ENCODE measurements at places on chromosomes 2 and 18.

- DNase-seq, result no peak
Measured at GRCh38 chr2:71948781-71949536, 198.7 kb downstream of the CYP26B1 start.

- DNase-seq, result no peak
Measured at GRCh38 chr18:13217971-13218367, 591 bp upstream of the LDLRAD4 start.

DNA sequence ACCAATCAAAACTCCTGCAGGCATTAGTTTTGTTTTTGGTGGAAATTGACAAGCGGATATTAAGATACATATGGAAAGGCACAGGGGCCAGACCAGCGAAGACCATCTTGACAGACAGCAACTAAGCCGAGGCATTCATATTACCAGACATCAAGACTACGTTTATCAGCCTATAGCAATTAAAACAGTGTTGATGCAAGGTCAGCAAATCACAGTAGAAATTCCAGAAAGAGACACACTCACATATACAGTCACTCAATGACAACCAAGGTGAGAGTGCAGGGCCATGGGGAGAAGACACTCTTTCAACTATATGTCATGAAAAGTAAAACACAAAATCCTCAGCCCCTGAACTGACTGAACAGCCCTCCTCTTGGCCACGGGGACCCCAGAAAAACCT, 164.6 kb downstream of the TPO start:
- no peak for DNase-seq

DNA sequence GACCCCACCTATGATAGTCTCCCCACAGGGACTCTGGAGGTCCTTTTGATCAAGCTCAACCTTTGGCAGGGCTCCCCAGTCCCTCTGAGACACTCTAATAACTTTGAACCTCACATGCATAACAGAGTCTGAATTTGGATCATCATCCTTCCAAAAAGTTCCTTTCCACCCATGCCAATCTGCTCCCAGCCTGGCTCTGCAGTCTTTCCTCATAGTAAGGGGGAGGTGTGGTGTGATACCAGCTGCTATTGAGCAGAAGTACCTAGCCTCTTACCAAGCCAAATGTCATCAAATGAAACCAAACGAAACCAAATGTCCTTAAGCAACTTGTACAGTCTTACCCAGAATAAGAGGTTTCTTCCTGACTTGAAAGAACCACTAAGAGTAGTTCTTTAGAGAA, 36.5 kb downstream of the DTNA start:
- DNase-seq, result no peak

DNA sequence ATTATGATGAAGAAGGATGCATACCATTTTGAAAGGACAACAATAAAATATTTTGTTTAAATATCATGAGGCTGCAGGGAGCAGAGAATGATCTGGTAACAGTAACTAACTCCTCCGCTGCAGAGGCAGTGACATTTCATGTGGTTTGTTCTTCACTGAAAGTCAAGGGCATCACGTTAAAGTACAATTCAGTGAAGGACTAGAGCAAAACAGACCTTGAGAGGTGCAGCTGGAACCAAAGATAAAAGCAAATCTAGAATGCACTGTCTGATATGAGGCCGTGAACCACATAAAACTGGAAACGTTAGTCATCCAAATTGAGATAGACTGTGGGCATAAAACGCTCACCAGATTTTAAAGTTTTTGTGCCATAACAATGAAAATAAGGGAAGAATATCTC, 522.9 kb upstream of the TNP1 start:
- DNase-seq, result no peak

DNA sequence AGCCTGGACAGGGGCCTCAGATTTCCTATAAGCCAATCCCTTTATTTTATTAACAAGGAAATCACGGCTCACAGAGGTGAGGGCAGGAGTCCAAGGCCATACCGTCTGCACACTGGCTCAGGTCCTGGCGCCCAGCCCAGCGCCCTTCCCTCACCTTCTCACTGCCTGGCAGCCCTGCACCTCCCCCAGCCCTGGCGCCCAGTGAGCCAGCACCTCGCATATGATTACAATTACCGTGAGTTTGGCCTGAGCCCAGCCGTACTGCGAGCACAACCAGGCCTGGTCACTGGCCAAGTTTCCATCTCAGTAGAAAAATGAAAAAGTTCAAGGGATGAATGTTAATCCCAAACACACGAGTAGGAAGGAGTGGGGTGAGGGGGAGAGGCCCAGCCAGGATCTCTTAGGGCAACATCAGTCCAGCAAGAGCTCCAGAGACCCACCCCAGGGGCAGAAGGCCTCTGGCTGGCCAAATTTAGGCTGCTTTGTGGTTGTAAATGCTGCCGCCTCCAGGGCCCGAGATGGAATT, 68.4 kb downstream of the MCFD2 start:
- DNase-seq, result no peak

- no peak for DNase-seq
Measured at GRCh38 chr18:78785706-78786105, 193.9 kb upstream of the SALL3 start.

- no peak for DNase-seq
Measured at GRCh38 chr2:176873403-176873802, 339.2 kb upstream of the HNRNPA3 start.

- no peak for DNase-seq
Measured at GRCh38 chr2:113092864-113093612, 25.3 kb downstream of the IL1F10 start.

DNA sequence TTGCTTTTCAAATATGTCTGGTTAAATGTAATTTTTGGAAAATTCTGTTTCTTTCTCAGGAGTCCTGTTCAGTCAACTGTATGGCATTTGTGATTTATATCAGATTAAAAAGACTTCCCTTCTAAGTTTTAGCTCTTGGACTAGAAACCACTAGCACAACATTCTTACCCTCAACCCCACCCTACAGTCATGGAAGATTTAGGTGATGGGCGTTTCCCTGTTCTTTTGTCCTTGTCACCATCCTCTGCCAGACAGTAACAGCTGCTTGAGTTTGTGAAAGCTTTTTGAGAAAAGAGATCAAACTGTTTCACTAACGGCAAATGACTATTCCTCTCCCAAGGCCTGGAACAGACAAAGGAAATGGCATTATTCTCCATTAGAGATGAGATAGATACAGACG, 31.8 kb downstream of the SERPINB5 start:
- DNase-seq, result no peak

DNA sequence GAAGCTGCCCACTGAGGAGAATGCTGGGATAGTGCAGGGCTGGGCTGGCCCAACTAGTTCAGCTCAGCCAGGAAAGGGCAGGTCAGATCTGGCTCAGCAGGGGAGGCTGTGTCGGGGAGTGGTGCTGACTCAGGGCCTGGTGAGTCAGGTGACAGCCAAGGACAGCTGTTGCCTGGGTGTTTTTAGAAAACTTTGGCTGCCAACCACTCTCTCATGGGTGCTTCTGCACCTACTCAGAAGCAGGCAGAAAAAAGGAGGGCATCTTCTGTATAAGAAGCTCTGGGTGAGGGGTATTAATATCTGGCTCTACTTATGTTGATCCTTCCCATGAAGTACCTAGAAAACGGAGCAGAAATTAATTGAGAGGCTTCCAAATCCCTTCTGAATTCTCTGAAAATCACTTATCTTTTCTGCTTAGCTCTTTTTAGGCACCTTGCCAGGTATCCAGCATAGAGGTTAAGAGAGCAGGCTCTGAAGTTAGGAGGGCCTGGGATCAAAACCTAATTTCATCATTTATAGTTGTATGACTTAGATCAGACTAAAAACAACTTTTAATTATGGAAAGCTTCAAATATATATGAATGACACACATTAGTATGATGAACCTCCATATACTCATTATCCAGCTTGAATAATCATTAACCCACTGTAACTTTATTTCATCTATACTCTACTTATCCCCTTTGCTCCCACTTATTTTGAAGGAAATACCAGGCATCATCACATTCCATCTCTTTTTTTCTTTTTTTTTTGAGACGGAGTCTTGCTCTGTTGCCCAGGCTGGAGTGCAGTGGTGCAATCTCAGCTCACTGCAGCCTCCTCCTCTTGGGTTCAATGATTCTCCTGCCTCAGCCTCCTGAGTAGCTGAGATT, 15.5 kb upstream of the RAB10 start:
- DNase-seq, result no peak

- no peak for DNase-seq
Measured at GRCh38 chr18:8871489-8871888, 166.1 kb downstream of the MTCL1 start.

DNA sequence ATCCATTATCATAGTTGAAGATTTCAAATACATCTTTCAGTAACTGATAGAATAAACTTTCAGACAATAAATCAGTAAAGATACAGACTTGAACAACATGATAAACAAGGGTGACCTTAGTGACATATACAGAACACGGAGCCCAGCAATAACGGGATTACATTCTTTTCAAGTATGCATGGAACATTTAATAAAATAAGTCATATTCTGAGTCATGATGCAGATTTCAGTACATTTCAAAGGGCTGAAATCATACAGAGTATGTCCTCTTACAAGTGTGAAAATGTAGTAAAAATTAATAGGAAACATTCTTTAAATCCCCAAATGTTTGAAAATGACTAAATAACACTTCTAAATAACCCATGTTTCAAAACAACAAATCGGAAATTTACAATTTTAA, 17.2 kb upstream of the KLHL29 start:
- no peak for DNase-seq

DNA sequence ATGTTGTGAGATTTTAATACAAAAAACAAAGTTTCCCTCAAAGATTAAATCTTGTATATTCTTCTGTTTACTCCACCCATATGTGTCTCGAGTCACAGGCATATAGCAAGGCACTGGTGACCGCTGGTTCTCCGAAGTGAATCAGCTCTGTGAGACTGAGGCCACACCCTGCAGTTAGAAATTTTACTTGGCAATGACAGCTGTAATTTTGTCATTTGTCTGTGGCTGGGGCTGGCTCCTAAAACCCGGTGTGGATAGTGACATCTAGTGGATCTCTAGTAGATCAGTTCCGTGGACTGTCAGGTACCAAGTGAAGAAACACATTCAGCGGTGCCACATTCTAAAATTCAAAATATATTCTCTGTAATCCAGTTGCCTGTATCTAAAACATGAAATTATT, 278.0 kb downstream of the NEDD4L start:
- DNase-seq, result peak; percentile 75

GRCh38 chr2:110874453-110875383, 142.3 kb downstream of the ACOXL start:
- DNase-seq, result no peak

DNA sequence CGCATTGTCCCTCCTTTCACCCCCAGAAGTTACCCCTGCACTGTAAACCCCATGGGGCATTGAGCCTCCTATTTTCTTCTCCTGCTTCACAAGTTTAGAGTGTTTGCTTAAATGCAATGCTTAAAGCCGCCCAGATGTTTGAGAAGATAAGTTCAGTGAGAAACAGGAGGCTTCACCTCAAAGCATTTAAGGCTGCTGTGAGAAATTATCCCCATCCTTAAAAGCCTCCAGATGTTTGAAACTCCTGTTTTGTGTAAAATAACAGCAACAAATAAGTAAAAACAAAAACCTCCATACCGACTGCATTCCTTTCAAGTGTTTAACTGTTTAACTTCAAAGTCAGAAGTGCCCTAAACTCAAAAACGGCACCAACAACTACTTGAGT, 81.8 kb downstream of the RTP5 start:
- DNase-seq, result no peak

DNA sequence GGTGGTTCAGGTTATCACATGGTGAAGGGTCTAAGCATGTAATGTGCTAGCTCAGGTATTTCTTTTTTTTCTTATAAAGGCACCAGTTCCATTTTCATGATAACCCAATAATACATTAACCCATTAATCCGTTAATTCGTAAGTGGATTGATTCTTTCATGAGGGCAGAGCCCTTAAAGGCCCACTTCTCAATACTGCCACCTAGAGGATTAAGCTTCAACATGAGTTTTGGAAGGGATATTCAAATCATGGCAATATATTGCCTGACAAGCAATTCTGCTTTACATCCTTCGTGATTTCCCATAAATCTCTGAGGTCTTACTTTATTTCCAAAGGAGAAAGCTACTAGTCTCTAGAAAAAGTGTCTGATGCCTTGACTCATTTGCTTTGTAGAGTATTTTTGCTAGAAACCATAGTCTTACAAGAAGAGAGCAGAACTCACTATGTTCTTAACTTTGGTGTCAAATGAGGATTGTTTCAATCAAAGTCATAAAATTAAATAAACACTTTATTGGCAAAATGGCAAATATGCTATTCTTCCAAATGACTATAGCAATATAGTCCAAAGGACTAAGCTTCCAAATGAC, 271.3 kb downstream of the KCNS3 start:
- DNase-seq, result peak; percentile 42

- no peak for DNase-seq
Measured at GRCh38 chr2:9741110-9741509, 102.2 kb upstream of the TAF1B start.

DNA sequence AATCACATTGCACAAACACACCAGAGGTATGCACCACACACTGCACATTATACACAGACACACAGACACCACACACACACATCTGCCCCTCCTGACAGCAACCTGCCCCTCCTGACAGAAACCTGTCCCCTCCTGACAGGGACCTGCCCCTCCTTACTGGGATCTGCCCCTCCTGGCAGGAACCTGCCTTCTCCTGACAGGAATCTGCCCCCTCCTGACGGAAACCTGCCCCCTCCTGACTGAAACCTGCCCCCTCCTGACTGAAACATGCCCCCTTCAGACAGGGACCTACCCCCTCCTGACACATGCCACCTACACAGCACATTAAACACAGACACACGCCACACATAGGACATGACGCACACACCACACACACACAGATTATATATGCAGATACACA, 88.9 kb downstream of the PXDN start:
- no peak for DNase-seq

- no peak for DNase-seq
Measured at GRCh38 chr2:45793305-45793962, 142.0 kb downstream of the PRKCE start.

DNA sequence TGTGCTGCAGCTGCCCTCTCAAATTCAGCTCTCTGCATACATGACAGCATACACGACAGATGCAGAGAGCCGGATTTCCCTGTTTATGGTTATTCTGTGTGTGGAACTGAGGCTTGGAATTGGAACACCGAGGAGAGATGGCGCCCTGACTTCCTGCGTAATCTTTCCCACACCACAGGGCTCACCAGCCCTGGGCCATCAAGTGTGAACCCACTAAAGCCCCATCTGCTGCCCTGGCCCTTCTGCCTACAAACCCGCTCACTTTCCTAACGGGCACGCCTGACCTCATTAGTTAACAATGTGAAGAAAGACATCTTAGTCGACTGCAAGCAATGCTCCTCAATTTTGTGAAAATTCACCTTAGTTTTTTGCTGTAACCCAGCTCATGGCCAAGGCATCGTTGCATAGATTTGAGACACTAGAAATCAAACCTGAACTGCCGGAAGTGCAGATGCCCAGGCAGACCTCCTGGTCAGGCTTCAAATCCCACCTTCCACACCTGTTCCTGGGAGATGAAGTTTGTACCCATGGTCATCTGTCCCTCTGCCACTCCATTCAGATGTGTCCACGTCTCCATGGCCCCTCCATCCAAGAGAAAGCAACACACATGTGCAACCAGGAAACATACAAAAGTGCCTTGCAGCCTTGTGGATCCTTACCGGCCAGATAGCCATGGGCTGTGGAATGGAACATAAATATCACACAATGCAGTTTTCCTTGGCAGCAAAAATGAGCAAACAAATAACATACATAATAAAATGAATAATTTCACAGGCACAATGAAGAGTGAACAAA, 5.0 kb upstream of the CIDEA start:
- no peak for DNase-seq

Data from NCI-H748 treated with DMSO at 0.1 percent for 48 hours (cell line).